ENCODE measurements at places on chromosomes 3 and 15.

DNA sequence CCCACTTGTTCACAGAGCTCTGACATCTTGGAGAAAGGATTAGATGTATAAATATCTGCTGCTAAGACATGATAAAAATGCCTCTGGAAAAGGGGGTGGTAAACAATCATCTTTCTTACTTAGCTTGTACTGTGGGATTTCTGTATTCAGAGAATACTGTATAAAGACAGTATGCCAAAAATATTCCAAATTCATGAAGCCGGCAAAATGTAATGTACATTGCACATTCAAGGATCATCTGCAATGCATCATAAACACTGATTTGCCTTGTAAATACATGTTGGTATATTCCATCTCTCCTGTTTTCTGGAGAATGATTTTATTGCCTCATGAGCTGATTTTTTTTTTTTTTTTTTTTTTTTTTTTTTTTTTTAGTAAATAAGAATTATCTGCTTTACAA, 355.3 kb downstream of the ROBO1 start:
- no peak for DNase-seq

DNA sequence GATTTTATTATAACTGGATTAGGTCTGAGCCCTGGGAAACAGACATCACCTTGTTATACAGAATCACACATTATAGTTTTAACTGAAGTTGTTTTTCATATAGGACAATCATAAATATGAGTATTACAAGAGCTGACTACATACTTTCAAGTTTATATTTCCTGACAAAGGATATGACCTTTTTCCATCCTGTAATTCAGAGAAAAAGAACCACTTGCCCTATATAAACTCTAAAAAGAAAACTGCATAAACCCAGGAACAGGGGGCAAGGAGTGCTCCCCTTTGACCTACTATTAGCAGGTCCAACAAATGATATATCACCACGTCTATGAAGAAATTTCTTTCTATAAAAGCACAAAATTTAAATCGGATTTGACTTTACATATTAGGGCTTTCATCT, 20.9 kb downstream of the B3GALNT1 start:
- DNase-seq, result no peak

DNA sequence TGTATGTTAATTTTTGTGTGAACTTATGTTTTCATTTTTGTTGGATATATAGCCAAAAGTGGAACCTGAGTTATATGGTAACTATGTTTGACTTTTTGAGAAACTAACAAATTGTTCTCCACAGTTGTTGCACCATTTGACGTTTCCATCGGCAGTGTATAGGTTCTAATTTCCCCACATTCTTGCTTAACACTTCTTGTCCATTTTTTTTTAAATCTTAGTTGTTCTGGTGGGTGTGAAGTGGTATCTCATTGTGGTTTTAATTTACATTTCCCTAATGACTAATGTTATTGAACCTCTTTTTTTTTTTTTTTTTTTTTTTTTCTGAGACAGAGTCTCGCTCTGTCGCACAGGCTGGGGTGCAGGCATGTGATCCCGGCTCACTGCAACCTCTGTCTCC, 8.0 kb downstream of the NISCH start:
- no peak for DNase-seq

- no peak for DNase-seq
Measured at GRCh38 chr3:39920271-39920670, 110.9 kb downstream of the MYRIP start.

GRCh38 chr3:152073267-152073666, 195.5 kb upstream of the MBNL1 start:
- DNase-seq, result peak; percentile 79

GRCh38 chr15:68697711-68698690, 119.2 kb downstream of the CORO2B start:
- no peak for DNase-seq

- no peak for DNase-seq
Measured at GRCh38 chr3:138881233-138881632, 46.5 kb upstream of the PIK3CB start.

- DNase-seq, result peak; percentile 79
Measured at GRCh38 chr15:42494998-42495360, 455 bp upstream of the SNAP23 start.

- DNase-seq, result no peak
Measured at GRCh38 chr3:79081335-79081734, 686.5 kb downstream of the ROBO1 start.

DNA sequence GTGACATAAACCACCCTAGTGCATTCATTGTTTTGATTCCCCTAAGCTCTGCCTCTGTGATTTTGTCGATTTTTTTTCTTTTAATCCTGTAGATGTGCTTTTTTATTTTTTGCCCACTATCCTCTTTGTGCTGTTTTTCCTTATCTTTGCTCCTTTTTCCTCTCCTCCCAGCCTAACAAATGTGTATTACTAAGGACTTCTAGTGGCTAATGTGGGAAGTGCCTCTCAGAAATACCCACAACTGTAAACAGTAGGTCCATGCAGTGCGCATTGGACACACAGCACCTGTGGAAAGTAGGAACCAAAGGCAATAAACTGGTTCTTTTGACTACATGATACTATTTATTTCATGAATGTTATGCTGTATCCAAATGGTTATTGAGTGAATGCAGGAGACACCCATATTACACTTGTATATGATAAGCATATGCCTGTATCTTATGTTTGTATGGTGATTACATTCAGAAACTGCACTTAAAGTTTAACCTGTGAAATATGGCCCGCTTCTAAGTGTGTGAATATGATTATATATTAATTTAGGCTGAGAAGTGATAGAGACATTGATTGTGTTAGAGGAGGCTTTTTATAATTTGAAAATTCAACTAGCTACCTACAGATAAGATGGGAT, 147.8 kb downstream of the PLCL2 start:
- DNase-seq, result peak; percentile 44

Data from fibroblast of skin of right biceps (primary cell).